ENCODE measurements at places on chromosomes 16 and 17. TPM values are rescaled to one million over a fixed set of nuclear protein-coding genes. Genes with fewer than 3 reads are reported as not detected.

B9D1 gene
- 4.3 TPM for total RNA-seq

PRSS33 gene
- total RNA-seq = not detected

COX4I1 gene
- total RNA-seq = 558 TPM

MAP2K6 gene
- 1.7 TPM for total RNA-seq

NOL3 gene
- 22.9 TPM for total RNA-seq

CORO1A gene
- 819 TPM for total RNA-seq

NOTUM gene
- total RNA-seq = 1.5 TPM

TEDC2 gene
- total RNA-seq = 41.0 TPM

CFAP97D1 gene
- not detected for total RNA-seq

ITGB3 gene
- not detected for total RNA-seq

SPIRE2 gene
- 2.7 TPM for total RNA-seq

SBK1 gene
- total RNA-seq = 0.80 TPM

OR1A1 gene
- total RNA-seq = not detected

RND2 gene
- 0.07 TPM for total RNA-seq

GIT1 gene
- 87.5 TPM for total RNA-seq
